Neural crest cell (in vitro differentiated cells): ENCODE measurements at places on chromosomes 5 and 9.

DNA sequence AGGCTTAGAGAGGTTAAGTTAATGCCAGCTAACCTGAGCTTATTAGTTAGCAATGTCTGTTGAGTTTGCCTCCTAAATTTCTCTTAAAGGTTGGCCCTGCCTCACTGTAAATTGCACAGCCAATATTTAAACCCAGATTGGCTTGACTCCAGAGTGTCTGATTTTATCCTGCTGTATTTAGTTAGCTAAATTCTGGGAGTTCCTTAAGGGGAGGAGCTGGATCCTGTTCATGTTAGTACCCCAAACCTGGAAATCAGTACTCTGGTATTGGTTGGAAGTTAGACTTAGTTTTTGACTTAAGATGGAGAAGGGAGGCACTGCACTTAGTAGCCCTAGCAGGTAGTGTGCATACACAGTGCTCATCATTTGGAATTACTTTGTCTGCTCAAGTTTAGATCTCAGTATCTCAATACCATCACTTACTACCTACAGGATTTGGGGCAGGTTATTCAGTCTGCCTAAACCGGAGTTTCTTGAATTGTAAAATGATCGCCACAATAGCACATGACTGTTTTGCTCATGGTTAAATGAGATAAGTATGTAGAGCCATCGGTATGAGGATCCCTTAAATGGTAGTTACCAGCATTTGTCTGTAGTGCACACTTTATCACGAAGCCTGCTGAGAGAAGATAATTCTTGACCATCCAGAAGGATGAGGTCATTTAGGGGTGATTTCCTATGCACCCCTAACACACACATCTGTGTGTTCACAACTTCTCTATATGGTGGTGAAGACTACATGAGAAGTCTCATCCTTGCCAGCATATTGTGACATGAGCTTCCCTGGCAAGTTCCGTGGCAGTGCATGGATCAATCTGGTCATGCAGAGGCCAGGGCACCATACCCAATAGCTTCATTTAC, 264.8 kb upstream of the TRIM32 start:
- no peak for DNase-seq

- no peak for DNase-seq
Measured at GRCh38 chr9:14151451-14151850, 162.5 kb downstream of the NFIB start.

- DNase-seq = no peak
Measured at GRCh38 chr9:111897601-111898137, 1.1 kb downstream of the UGCG start.

- no peak for DNase-seq
Measured at GRCh38 chr5:174459832-174460448, 264.4 kb upstream of the MSX2 start.

- DNase-seq = no peak
Measured at GRCh38 chr9:71609448-71609830, 158.9 kb downstream of the CEMIP2 start.

DNA sequence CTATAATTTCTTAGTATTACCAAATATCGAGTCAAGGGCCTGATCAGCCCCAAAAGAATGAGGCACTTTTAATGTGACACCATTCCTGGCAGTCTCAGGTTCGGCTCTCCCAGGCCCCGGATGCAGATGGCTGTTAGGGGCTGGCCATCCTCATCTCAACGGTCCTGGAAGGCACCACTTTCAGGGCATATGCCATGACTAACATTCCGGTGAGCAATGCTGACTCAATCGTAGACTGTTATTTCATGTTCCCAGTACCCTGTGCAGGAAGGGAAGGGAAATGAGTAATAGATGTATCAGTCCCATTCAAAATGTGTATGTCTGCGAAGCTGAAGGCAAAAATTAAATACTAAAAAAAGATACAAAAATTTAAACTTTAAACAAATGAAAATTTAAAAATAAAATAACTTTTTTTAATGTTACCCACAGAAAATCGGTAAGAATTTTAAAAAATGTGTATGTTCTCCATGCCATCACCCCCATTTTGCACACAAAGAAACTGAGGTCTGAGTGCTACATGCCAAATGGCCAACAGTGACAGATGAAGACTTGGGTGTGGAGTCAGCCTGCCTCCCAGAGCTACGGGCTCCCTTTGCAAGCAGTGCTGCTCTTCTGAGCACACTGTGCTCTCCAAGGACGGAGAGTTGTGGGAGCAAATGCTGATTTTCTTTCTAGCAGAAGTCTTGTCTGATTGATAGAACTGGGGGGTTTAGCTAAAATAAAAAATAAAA, 79.0 kb downstream of the GLDC start:
- DNase-seq = no peak

GRCh38 chr5:154320224-154321089, 125.3 kb upstream of the SAP30L start:
- DNase-seq = no peak

DNA sequence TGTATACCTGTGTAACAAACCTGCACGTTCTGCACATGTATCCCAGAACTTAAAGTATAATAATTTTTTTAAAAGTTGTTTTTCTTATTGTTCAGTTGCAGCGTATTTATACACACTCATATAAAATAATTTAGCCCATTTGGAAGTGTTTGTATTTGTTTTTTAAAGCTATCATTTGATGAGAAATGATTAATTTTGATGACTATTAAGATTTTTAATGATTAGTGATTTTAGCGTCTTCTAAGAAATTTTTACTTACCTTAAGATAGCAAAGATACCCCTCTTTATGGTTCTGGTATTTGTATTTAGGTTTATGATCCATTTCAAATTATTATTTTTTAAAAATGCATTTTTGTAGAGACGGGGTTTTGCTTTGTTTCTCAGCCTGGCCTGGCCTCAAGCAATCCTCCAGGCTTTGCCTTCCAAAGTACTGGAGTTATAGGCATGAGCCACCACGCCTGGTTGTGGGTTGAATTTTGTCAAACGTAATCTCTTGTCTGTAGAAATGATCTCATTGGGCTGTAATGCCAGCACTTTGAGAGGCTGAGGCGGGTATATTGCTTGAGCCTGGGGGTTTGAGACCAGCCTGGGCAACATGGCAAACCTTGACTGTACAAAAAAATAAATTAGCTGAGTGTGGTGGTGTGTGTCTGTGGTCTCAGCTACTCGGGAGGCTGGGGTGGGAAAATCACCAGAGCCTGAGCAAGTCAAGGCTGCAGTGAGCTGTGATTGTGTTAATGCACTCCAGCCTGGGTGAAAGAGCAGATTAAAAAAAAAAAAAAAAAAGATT, 26.9 kb downstream of the CSNK1G3 start:
- DNase-seq = no peak

GRCh38 chr9:120522558-120522957, 57.4 kb downstream of the CDK5RAP2 start:
- DNase-seq = no peak

DNA sequence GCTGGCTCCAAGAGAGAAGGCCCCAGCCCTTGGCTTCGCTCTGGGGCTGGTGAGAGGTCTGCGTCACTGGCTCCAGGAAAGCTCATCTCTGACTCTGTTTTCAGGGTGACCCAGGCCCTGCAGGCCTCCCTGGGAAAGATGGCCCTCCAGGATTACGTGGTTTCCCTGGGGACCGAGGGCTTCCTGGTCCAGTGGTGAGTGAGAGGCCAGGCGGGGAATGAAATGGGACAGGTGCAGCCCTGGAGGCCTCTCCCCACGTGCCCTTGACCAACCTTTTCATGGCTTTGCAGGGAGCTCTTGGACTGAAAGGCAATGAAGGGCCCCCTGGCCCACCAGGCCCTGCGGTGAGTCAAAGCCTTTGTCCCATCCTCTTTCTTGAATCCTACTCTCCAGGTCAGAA, 75.7 kb upstream of the FCN2 start:
- no peak for DNase-seq
